ENCODE measurements at places on chromosomes 6 and 20.

GRCh38 chr20:43667341-43668132 is 623 bp downstream of the MYBL2 start:
- no peak for DNase-seq

- DNase-seq, result no peak
Measured at GRCh38 chr6:47129129-47129528, 87.0 kb upstream of the ADGRF1 start.

- no peak for DNase-seq
Measured at GRCh38 chr20:54219751-54220426, 12.0 kb downstream of the PFDN4 start.

GRCh38 chr6:36962874-36963273 is 8.3 kb downstream of the PI16 start:
- peak; percentile 49 for DNase-seq

- no peak for DNase-seq
Measured at GRCh38 chr6:132107896-132108295, 156.7 kb upstream of the CCN2 start.

DNA sequence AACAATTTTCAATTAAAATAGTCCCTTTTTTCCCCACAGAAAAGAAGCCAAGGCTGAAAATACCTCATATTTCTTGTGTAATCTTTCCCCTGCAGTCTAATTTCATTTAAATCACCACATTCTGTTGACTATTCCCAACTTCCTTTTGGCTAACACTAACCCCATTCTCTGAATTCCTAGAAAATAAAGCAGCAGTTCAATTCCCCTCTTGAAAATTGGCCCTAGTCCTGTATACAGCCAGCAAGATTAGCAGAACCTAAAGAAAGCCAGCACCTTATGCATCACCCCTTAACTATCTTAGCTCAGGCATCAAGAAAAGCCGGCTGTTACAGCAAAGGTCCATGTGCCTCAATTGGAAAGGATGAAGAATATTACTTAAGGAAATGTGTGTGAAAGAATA is 69.7 kb downstream of the MDN1 start:
- DNase-seq, result no peak
